ENCODE measurements at places on chromosomes 11 and 22.

DNA sequence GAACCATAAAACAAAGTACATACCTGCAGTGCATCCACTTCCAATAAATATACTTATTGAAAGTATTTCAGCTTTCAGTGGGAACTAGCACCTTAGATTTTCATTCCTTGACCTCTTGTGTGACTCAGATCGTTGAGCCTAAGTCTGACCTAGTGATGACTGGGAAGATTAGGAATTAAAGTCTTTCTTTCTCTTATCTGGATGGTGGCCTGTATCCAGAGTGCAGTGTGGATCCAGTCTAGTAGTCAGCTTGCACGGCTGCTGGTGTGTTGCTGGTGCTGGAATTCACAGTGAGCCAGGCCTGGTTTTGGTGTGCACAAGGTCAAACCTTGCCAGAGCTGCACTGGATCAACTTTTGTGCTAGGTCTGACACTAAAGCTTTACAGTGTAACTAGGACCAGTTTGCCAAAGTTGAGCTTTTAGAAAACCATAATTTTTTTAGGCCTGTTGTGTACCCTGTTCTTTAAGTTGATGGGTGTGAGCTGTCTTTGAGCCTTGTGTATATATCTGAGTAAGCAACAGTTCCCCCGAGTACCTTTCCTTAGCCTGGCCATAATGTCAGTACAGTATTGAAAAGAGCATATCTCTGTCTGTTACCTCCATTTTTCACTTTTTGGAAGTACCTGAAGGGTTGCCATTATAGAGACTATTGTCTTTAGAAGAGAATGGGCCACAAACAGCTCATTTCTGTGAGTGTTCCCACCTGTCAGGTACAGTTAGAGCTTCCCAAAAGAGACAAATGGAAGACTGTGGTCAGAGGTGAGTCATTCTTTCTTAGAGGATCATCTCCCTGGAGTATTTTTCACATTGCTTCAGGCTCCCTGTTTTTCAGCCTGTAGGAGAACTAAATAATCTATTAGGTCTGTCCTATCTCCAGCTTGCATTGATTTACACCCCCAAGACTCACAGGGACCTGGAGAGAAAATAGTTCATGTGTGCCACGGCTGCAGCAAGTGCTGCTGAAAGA, 89.8 kb downstream of the ALX4 start:
- DNase-seq: no peak

DNA sequence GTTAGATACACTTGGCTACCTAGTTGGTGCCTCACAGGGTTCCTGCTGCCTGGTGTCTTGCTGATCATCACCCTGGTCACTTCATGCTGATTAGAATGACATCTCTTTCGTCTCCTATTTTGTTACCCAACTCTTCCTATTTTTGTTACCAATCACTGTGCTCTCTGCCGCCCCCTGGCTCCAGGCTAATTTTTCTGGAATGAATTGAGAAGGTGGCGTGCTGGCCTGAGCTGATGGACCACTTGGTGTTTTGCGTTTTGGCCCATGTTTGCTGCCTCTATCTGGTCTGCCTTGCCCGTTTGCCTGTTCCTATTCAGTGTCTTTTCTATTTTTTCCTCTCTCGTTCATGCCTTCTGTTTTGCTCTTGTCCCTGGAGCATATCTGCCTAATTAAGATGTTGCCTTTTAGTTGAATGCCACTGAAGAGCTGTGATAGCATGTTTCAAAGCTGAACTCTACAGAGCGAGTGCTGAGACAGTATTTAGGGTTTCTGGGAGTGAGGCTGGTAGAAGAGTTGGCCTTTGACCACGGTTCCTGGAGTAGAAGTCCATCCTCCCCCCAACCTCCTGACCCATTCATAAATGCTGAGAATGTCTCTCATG, 5.9 kb upstream of the ATF4 start:
- no peak for DNase-seq

DNA sequence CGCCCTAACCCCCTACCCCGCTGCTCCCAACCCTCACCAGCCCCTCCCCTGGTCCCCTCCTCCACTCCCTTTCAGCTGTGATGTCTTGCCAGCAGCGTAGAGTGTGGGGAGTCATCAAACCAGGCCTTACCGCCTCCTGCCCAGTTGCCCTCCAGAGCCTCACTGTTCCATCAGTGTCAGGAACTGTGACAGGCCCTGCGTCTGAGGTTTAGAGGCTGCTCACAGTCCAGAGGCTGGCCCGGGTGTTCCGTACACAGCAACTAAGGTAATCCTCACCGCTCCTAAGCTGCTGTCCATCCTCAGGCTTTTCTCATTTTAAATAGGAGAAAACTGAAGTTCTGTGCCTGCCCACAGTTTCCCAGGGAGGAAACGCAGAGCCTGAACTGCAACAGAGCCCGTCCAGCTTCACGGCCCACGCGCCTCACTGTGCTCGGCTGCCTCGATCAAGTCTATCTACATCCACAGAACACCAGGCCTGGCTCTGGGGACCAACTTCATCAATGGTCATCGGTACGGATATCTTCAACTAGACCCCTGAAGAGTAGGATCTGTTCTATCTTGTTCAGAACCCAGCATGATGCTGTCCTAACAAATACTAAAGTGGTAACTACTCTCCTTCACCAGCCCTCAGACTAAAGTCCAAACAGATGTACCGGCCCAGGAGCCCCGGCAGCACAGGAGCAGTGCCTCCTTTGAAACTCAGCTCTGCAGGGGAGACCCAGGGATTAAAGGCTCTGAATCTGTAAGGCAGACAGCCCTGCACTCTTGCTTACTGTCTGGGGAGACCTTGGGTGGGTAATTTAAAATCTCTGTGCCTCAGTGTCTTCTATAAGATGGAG, 10.3 kb downstream of the VPS37C start:
- no peak for DNase-seq

DNA sequence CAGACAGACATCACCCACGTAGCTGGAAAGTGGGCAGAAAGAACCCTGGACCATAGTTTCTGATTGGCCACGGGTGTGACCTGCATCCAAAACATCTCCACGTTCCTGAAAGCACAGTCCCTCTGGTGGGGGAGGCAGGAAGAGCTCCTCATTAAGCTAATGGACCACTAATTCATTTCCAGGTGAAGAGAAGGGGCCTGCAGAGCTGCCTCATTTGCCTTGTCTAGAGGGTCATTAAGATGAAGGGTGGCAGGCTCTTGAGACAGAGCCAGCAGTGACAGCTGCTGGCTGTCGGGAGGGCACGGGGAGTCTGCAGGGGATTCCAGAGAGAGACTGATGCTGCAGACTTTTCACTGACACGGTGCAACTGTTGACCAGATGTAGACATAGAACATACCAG, 149.6 kb upstream of the OPCML start:
- no peak for DNase-seq

GRCh38 chr11:116852261-116853031, 15.0 kb upstream of the APOA1 start:
- DNase-seq: no peak

- DNase-seq: no peak
Observed at GRCh38 chr11:126791991-126792390, 208.6 kb downstream of the KIRREL3 start.

All from stimulated activated CD8-positive, alpha-beta memory T cell treated with anti-CD3 and anti-CD28 coated beads, Interleukin-7, amount 100 ng/mL, for 4 hours (primary cell).